ENCODE measurements at places on chromosomes 12 and 14. TPM values are rescaled to one million over a fixed set of nuclear protein-coding genes. Genes with fewer than 3 reads are reported as not detected.

Gene ZFHX2
- 39.1 TPM for total RNA-seq

Gene KRT84
- not detected for total RNA-seq

Gene KCNC2
- 11.6 TPM for total RNA-seq

Gene MYF6
- total RNA-seq = not detected

Gene LALBA
- not detected for total RNA-seq

Gene TC2N
- total RNA-seq = 2.5 TPM

Gene OSBPL8
- total RNA-seq = 162 TPM

Gene PTCSC3
- not detected for total RNA-seq

Gene APOLD1
- 0.86 TPM for total RNA-seq

Gene KRT72
- not detected for total RNA-seq

Gene FERMT2
- total RNA-seq = 79.7 TPM

Gene GDF3
- total RNA-seq = 0.34 TPM

Gene CELA1
- not detected for total RNA-seq

Gene ITGB7
- not detected for total RNA-seq

Gene POLE2
- total RNA-seq = 2.4 TPM

Gene CLEC6A
- not detected for total RNA-seq

Gene KRT77
- not detected for total RNA-seq

Gene KRT82
- total RNA-seq = not detected

Gene ASB2
- 16.6 TPM for total RNA-seq

Gene NEUROD4
- 206 TPM for total RNA-seq

Gene CPNE6
- total RNA-seq = 0.44 TPM

Gene SYCP3
- total RNA-seq = not detected

Gene BLTP3B
- 25.7 TPM for total RNA-seq

Gene STXBP6
- total RNA-seq = 0.49 TPM

Gene IKBIP
- 6.1 TPM for total RNA-seq

Measured in glutamatergic neuron (in vitro differentiated cells).